ENCODE measurements at places on chromosomes 2 and 18. TPM values are rescaled to one million over a fixed set of nuclear protein-coding genes. Genes with fewer than 3 reads are reported as not detected.

Gene G6PC2
- not detected for polyA plus RNA-seq

Gene BOLA3
- 67.2 TPM for polyA plus RNA-seq

- DNase-seq: no peak
Measured at GRCh38 chr2:28950941-28951630, 30.0 kb upstream of the TOGARAM2 start.

DNA sequence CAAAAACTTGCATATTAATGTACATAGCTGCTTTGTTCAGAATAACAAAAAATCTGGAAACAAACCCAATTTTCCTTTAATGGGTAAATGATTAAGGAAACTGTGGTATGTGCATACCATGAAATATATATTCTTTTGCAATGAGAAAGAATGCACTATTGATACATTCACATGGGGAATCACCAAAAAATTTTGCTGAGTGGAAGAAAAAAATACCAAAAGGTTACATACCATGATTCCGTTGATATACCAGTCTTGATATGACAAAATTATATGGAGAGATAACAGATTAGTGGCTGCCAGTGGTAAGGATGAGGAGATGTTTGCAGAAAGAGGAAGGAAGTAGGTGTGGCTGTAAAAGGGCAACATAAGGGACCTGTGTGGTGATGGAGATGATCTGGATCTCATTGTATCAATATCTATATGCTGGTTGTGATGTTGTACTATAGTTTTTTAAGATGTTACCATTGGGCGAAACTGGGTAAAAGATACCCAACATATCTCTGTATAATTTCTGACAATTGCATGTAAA, 54.6 kb upstream of the BCL2L11 start:
- no peak for DNase-seq

Gene SCG2
- 0.16 TPM for polyA plus RNA-seq

Gene SERPINB13
- 4.2 TPM for polyA plus RNA-seq

DNA sequence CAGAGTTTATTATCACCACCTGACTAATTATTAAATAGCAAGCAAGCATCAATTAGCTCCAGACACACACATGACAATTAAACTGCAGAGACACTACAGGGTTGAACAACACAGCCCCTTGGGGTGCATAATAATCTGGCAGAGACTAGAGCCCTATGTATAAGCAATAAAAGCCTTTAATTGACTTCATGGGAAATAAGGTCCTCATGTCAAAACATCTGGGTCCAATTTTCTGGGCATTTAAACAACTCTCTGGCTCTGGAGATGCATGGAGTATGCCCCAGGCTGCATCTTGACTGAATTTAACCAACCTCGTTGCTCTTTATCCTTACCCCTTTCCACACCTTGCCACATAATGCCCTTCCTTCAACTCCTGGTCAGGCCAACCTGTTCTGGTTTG, 270.7 kb upstream of the THUMPD2 start:
- no peak for DNase-seq

DNA sequence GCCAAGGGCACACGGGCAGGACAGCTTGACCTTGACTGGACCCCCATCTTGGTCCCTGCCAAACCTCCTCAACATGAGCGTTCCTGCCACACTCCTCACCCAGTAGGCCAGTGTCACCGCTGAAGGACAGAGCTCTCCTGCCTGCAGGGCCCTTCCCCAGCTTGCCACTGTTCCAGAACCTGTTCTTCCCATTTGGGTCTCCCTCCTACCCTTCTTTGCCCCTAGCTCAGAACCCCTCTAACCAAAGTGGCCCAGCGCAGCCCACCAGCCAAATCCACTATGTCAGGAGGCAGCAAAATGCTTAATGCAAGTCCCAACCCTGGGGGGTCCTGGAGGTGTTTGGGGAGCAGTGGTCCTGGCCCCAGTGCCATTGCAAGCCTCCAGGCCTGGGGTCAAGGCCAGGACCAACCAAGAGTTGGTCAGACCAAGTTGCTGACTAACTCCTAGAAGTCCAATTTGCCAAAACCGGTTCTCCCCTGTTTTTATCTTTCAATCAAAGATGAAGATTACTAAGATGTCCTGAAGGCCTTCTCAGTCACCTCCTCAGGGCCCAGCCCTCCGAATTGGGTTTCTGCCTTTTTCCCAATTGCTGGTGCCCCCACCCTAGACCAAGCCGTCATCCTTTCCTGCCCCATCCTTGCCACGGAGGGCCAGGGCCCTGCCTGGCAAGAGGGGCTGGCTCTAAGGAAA, 4.5 kb upstream of the ASPRV1 start:
- DNase-seq: peak; percentile 13

DNA sequence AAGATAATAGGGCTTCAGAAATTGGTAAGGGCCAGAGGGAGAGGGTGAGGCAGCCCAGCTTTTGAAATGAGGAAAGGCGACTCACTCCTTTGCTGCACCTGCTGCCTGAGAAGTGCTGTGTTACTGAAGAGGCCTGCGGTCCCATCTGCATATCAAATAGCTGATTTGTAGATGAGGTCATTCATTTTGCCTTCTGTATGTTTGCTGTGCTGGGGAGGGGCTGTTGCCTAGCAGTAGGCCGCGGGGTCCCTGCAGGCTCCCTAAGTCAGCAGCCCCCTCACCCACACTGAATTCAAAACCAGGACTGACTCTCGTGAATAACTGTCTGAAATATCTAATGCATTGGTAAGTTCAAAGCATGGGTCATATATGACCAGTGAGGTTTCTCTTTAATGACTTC, 377.2 kb downstream of the SOX11 start:
- no peak for DNase-seq

DNA sequence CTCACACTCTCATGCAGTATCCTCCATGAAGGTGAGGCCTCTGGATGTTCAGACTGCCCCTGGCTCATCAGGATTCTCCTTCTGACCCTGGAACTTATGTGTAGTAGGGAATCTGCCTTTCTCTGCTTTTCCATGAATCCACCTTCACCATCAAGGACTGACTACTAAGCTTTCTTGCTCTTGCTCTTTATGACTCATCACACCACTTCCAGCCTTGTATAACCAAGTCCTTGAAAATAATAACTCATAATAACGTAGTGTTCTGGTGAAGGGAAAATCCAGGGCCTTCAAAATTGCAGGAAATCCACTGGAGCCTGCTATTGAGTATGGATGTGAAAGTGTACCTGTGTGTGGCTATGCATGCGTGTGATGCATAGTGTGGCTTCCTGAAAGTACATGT, 11.3 kb upstream of the KCNS3 start:
- DNase-seq: peak; percentile 21

- no peak for DNase-seq
Measured at GRCh38 chr2:121565389-121566250, 34.9 kb downstream of the RNU4ATAC start.

Gene PLGLB1
- polyA plus RNA-seq: 0.12 TPM

DNA sequence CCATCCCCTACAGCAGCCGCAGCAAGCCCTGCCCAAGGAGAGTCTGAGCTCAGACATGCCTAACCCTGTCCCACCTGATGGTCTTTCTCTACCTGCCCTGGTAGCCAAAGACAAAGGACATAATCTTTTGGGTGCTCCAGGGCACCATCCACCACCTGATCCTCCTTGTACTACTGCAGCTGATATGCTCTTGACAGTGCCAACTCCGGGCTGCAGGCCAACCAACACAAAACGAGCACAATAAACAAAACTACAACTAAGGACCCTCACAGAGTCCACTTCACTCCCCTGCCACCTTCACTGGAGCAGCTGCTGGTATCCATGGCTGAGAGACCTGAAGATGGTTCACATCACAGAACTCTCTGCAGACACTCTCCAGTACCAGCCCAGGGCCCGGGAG, 106.3 kb downstream of the GRB14 start:
- no peak for DNase-seq

- no peak for DNase-seq
Measured at GRCh38 chr2:167748536-167748935, 498.9 kb downstream of the STK39 start.

DNA sequence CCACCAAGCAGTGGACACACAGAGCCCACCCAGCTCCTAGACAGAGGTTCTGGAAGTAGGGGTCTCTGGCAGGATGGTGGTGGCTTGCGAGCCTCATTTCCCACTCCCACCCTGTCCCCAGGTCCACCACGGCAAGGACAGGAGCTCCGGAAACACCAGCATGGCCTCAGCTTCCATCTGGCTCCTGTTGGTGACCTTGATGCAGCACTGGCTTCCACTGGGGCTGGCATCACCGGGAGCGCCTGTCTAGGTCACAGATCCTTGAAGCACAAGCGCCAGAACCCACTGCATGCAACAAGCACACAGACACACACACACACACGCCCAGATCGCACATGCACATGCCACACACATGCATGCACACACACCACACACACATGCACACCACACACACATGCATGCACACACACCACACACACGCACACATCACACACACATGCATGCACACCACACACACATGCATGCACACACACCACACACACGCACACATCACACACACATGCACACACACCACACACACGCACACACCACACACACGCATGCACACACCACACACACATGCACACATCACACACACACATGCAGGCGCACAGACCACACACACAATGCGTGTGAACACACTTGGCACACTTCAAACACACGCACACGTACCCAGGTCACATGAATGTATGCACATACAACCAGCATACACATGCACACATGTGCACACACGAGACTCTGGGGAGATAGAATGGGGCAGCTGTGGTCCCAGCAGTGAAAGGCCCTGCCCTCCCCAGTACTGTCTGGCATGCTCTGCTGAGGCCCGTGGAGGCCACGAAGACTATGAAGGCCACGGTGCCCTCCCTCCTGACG, 63.7 kb downstream of the TWIST2 start:
- DNase-seq: no peak

Gene TMEM178A
- 0.17 TPM for polyA plus RNA-seq

- DNase-seq: peak; percentile 57
Measured at GRCh38 chr2:142742371-142743214, 134.9 kb upstream of the KYNU start.

GRCh38 chr2:119385466-119385865, 18.7 kb downstream of the DBI start:
- DNase-seq: no peak

Gene MROH2A
- 0.10 TPM for polyA plus RNA-seq

Gene RAMP1
- 2.6 TPM for polyA plus RNA-seq

Gene RESP18
- not detected for polyA plus RNA-seq

Gene KLHL29
- 3.6 TPM for polyA plus RNA-seq

DNA sequence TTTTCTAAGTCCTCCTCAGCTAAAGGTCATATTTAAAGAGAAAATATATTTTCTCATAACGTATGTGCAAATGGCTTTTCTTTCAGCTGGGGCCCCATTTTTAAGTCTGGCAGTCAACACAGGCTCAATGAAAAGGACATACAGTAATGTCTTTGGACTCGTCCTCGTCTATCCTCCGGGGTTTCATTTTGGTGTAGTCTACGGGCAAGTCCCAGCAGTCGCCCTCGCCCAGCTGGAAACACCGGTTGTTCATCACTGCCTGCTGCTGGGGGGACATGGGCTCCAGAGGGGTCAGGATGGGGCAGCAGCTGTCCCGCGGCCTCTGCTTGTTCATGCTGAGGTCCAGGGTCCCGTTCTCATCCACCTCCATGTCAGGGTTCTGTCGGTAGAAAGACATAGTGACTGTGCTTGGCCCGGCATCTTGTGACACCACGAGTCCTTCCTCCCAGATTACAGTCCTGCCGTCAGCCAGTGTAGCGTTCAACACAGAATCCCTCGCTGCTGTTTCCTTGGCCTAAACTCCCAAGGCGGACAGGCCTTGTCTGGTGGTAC, 144.9 kb upstream of the PXDN start:
- no peak for DNase-seq

- no peak for DNase-seq
Measured at GRCh38 chr2:204505946-204506345, 39.3 kb upstream of the PARD3B start.

Gene ACTG2
- polyA plus RNA-seq: 1.0 TPM

DNA sequence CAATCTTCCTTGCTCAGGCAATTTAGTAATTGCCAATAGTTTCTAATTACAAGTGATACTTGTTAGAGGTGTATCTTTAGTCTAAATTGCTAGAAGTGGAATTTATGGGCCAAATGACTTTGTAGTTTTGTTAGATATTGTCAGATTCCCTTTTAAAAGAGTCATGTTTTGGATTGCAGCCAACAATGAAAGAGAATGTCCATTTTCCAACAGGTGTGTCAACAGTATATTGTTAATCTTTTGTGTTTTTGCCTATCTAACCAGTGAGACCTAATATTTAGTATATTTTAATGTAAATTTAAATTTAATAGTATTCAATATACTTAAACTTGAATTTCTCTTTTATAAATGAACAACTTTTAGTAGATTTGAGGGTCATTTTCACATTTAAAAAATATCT, 259.4 kb upstream of the ETAA1 start:
- peak; percentile 3 for DNase-seq

Gene VAMP8
- 327 TPM for polyA plus RNA-seq

DNA sequence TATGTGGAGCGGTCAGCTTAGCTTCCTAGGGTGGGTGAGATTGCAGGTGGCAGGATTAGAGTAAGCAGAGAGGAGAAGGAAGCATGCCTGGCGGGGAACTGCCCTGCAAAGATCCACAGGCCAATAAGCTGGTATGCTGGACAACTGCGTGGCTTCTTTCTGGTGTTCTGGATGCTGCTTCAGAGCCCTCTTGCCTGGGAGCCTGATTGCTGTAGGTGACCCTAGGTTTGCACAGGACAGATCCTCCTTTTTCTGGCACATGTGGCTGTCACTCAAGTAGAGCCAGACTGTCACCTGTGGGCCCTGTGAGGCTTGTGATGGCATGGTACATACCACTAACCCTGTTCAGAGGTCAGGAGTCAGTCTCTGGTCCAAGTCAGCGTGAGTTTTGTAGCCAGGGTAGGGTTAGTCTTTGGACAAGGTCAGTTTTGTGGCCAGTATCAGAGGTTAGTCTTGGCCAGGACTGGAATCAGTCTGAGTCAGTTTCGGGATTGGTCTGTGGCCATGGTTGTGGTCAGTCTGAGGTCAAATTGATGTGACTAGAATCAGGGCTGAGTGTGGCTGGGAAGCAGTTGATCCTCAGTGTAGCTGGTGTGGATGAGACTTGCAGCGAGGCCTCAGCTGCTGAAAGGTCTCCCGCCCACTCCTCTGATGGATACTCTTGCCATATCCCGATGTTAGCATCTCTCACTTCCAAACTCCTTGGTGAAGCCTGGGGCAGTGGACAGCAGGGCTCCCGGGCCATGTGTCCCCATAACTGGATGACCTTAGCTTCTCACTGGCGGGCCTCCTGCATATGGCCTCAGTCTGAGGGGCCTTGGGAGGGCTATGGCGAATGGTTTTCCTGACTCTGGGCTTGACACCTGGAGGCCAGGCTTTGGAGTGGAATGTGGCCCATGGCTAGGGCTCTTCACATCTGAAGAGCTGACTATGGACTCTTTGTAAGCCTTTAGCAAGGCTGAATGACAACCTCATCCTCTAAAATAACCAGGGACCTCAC, 260.5 kb downstream of the DYSF start:
- DNase-seq: no peak

GRCh38 chr2:202237787-202238233, 587 bp downstream of the SUMO1 start:
- peak; percentile 68 for DNase-seq

DNA sequence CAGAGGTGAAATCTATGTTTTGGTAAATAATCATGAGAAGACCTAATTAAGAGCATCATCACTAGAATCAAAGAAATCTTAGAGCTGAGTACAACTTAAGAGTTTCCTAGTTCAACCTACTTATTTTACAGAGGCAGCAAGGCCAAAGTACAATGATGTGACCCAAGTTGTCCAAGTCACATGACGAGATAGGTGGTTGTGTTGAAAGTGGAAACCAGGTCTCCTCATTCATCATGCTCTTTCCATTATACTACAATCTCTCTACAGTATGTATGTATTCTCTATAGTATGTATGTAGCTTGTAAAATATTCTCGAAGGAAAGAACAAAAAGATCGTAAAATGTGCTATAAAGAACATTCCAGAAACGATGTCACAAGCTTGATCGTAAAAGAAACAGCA, 895.0 kb upstream of the FSHR start:
- DNase-seq: no peak

- DNase-seq: no peak
Measured at GRCh38 chr2:16260041-16260830, 319.9 kb downstream of the MYCN start.

Data from mammary epithelial cell (primary cell).